ENCODE measurements at places on chromosomes 1 and 21. TPM values are rescaled to one million over a fixed set of nuclear protein-coding genes. Genes with fewer than 3 reads are reported as not detected.

DNA sequence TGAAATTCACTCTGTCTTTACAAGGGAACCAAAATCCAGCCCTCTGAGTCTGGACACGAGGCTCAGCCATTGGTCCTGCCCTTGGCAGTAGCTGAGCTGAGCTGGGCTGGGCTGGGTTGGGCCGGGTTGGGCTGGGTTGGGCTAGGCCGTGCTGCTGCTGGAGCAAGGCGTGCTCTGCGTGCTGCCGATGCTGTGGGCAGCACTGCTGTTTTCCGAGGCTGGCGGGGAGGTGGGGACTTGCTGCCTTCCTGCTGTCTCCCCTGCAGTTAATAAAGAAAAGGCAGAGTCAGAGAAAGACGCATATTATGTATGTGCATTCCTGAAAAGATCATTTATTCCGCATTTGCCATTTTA lies 182.9 kb downstream of the CDC7 start:
- no peak overlapping the region for H3K27ac ChIP-seq
- ATAC-seq, result no peak
- H3K4me1 ChIP-seq, result peaks cover 9% of the 10 kb centered on the region
- H3K4me3 ChIP-seq, result no peak overlapping the region

GRCh38 chr1:23801338-23801748 lies 789 bp upstream of the GALE start:
- H3K4me3 ChIP-seq, result peak overlapping the region; percentile 93
- no peaks in the 10 kb centered on the region for H3K27me3 ChIP-seq
- H3K36me3 ChIP-seq, result peaks cover 59% of the 10 kb centered on the region
- no peak overlapping the region for H3K27ac ChIP-seq
- no peak for ATAC-seq

RNF187 gene
- total RNA-seq, result 111 TPM

GRCh38 chr1:35264871-35265270 lies 3.6 kb upstream of the ZMYM4 start:
- H3K36me3 ChIP-seq, result no peaks in the 10 kb centered on the region
- no peak for ATAC-seq
- peaks cover 14% of the 10 kb centered on the region for H3K27me3 ChIP-seq
- H3K27ac ChIP-seq, result peak overlapping the region; percentile 14

TTC39A gene
- total RNA-seq, result not detected

DNA sequence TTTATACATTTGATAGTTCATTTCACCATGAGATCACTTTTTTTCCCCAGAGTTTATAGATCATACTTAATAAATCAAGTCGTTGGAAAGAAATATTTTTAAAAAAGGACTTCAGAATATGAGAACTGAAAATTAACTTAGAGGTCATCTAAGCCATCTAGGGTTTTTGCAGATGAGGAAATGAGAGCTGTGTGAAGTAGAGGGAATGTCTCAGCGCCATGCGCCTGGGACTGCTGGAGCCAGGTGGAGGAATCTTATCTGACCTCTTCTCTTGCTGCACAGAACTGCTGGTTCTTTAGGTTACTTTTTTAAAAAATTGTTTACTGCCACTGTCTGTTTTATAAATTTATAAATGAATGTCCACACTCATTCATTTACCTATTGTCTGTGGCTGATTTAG lies 11.5 kb downstream of the SH3BGR start:
- H3K4me3 ChIP-seq, result no peak overlapping the region
- no peaks in the 10 kb centered on the region for H3K27me3 ChIP-seq
- no peak overlapping the region for H3K27ac ChIP-seq
- no peak for ATAC-seq
- no peaks in the 10 kb centered on the region for H3K36me3 ChIP-seq

GRCh38 chr1:53505401-53505800 lies 46.2 kb downstream of the DMRTB1 start:
- H3K36me3 ChIP-seq, result no peaks in the 10 kb centered on the region
- no peaks in the 10 kb centered on the region for H3K27me3 ChIP-seq
- H3K27ac ChIP-seq, result no peak overlapping the region
- ATAC-seq, result no peak
- H3K4me1 ChIP-seq, result no peaks in the 10 kb centered on the region
- no peak overlapping the region for H3K4me3 ChIP-seq

SPATA45 gene
- total RNA-seq, result not detected

LORICRIN gene
- total RNA-seq, result not detected

- peak overlapping the region; percentile 64 for H3K4me3 ChIP-seq
- H3K36me3 ChIP-seq, result peaks cover 9% of the 10 kb centered on the region
- peaks cover 13% of the 10 kb centered on the region for H3K27me3 ChIP-seq
- peak; percentile 55 for ATAC-seq
These were observed 3.4 kb upstream of the RNF19B start for GRCh38 chr1:32967888-32968568.

TDRD10 gene
- total RNA-seq, result not detected

- peak overlapping the region; percentile 59 for H3K27ac ChIP-seq
- peaks cover 19% of the 10 kb centered on the region for H3K4me1 ChIP-seq
- no peak for ATAC-seq
- H3K4me3 ChIP-seq, result no peak overlapping the region
- no peaks in the 10 kb centered on the region for H3K36me3 ChIP-seq
- H3K27me3 ChIP-seq, result no peaks in the 10 kb centered on the region
These were observed 112.1 kb downstream of the HLCS start for GRCh38 chr21:36854391-36854790.

DNA sequence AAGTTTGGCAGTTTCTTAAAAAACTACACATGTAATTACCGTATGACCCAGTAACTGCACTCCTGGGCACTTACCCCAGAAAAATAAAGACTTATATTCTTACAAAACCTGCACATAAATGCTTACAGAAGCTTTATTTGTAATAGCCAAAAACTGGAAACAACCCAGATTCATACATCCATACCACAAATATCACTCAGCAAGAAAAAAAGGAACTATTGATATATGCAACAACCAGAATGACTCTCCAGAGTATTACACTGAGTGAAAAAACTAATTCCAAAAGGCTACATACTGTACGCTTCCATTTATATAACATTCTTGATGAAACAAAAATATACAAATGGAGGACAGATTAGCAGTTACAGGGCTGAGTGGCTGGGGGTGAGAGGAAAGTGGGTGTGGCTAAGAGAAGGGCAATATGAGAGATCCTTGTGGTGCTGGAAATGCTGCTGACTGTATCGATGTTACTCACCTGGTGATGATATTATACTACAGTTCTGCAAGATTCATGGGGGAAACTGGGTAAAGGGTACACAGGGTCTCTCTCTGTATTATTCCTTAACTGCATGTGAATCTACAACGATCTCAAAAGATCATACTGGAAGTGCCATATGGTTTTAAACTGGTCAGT lies 96.0 kb upstream of the GNG4 start:
- H3K27ac ChIP-seq, result no peak overlapping the region
- no peaks in the 10 kb centered on the region for H3K27me3 ChIP-seq
- no peaks in the 10 kb centered on the region for H3K4me1 ChIP-seq
- ATAC-seq, result no peak
- peaks cover 73% of the 10 kb centered on the region for H3K36me3 ChIP-seq

SELP gene
- total RNA-seq, result 0.90 TPM

- H3K4me1 ChIP-seq, result no peaks in the 10 kb centered on the region
- no peak for ATAC-seq
- H3K27ac ChIP-seq, result no peak overlapping the region
- H3K36me3 ChIP-seq, result no peaks in the 10 kb centered on the region
- H3K27me3 ChIP-seq, result peaks cover 30% of the 10 kb centered on the region
These were observed 42.4 kb upstream of the FMO2 start for GRCh38 chr1:171142416-171143385.

GRCh38 chr1:198496216-198497143 lies 44.0 kb downstream of the ATP6V1G3 start:
- no peak for ATAC-seq
- H3K27ac ChIP-seq, result no peak overlapping the region
- no peaks in the 10 kb centered on the region for H3K36me3 ChIP-seq

ANXA9 gene
- 0.19 TPM for total RNA-seq

HTR6 gene
- total RNA-seq, result not detected

DNA sequence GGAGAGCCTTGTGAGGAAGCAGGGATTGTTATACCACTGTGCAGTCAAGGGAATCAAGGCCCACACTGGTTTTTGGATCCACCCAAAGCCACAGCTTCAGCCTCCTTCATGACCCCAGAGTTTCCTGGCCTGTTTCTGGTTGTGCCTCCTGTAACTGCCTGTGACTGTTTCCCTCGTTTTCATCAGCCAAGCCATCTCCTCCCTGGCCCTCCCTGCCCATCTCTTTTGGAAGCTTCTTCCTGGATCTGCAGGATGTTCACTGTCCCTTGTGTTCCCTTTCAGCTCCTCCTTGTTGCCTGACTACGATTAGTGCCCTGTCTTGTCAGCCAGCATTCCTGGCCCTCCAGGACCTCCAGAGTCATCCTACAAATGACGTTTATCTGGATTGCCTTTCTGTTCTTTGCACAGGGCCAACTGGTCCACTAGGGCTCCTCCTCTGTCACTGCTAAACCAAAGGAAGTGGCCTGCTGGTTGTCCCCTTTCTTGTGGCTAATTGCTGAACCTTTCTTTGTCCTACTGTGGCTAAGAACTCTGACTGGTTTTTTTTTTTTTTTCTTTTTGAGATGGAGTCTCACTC lies 17.9 kb downstream of the SFT2D2 start:
- peak; percentile 73 for ATAC-seq
- H3K36me3 ChIP-seq, result peaks cover 100% of the 10 kb centered on the region
- H3K4me3 ChIP-seq, result peak overlapping the region; percentile 32
- H3K27ac ChIP-seq, result peak overlapping the region; percentile 44

- H3K36me3 ChIP-seq, result no peaks in the 10 kb centered on the region
- H3K4me1 ChIP-seq, result peaks cover 27% of the 10 kb centered on the region
- peak overlapping the region; percentile 90 for H3K4me3 ChIP-seq
- ATAC-seq, result peak; percentile 92
- H3K27ac ChIP-seq, result peak overlapping the region; percentile 98
These were observed 17.9 kb downstream of the SLC9A1 start for GRCh38 chr1:27136998-27137542.

VTCN1 gene
- not detected for total RNA-seq

IVL gene
- total RNA-seq, result not detected

- no peak overlapping the region for H3K27ac ChIP-seq
- ATAC-seq, result no peak
- peaks cover 28% of the 10 kb centered on the region for H3K27me3 ChIP-seq
- H3K4me3 ChIP-seq, result no peak overlapping the region
These were observed 22.8 kb downstream of the OR10R2 start for GRCh38 chr1:158494796-158495195.

GRCh38 chr1:55053265-55053954 lies 14.1 kb downstream of the PCSK9 start:
- H3K27ac ChIP-seq, result no peak overlapping the region
- H3K4me3 ChIP-seq, result no peak overlapping the region
- ATAC-seq, result no peak
- no peaks in the 10 kb centered on the region for H3K27me3 ChIP-seq
- H3K4me1 ChIP-seq, result no peaks in the 10 kb centered on the region

- ATAC-seq, result no peak
- no peak overlapping the region for H3K4me3 ChIP-seq
- no peaks in the 10 kb centered on the region for H3K27me3 ChIP-seq
- H3K36me3 ChIP-seq, result peaks cover 10% of the 10 kb centered on the region
- H3K4me1 ChIP-seq, result peaks cover 47% of the 10 kb centered on the region
These were observed 107.2 kb downstream of the PRDM2 start for GRCh38 chr1:13807209-13807608.
